ENCODE measurements at places on chromosomes 2 and 18. TPM values are rescaled to one million over a fixed set of nuclear protein-coding genes. Genes with fewer than 3 reads are reported as not detected.

DNA sequence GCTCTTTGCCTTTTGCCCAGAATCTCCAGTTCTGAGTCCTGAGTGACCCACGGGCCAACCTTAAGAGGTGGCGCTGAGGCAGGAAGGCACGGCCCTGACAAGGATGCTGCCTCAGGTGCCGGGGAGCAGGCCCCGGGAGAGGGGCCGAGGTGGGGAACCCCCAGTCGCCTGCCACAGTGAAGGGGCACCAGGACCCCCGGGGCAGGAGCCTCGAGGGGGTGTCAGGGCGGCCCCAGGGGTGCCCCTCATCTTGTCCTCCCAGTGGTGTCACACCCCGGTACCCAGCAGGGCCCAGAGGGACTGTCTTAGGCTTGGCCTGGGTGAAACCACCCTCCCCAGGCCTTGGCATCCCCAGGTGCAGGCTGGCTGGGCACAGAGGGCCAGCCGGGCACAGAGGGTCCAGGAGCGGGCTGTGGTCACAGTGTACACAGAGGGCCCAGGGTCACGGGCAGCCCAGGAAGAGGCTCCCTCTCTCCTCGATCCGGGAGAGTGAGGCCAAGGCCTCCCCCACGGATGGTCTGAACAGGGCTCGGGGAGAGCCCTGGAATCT, 1.0 kb downstream of the PDCD1 start:
- no peaks in the 10 kb centered on the region for H3K27me3 ChIP-seq
- no peak for DNase-seq
- peak overlapping the region; percentile 31 for H3K27ac ChIP-seq
- peak overlapping the region; percentile 60 for H3K4me3 ChIP-seq
- H3K4me1 ChIP-seq, result peaks cover 52% of the 10 kb centered on the region

DNA sequence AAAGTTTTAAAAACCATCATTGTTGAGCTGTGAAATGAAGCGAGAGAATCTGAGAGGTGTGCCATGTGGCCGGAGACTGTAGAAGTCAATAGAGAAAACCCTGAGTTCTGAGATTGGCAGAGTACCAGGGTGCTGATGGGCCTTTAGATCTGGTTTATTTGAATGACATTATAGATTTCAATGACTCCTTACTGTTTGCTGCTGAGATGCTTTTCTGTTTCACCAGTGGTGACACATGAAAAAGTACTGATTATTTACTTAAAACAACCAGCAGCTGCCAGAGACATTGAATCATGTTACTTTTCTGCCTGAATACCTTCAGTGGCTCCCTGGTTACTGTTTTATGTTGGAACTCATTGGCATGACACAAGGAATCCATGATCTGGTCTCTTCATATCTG, 602.7 kb upstream of the ZNF804A start:
- H3K4me1 ChIP-seq, result no peaks in the 10 kb centered on the region
- DNase-seq, result no peak
- H3K27me3 ChIP-seq, result no peaks in the 10 kb centered on the region
- H3K27ac ChIP-seq, result no peak overlapping the region

GRCh38 chr2:210795506-210795905, 239.1 kb downstream of the CPS1 start:
- no peaks in the 10 kb centered on the region for H3K27me3 ChIP-seq
- DNase-seq, result no peak
- no peaks in the 10 kb centered on the region for H3K36me3 ChIP-seq
- no peak overlapping the region for H3K4me3 ChIP-seq

Gene DSG1
- total RNA-seq, result not detected

Gene ACVR1C
- 0.66 TPM for total RNA-seq

DNA sequence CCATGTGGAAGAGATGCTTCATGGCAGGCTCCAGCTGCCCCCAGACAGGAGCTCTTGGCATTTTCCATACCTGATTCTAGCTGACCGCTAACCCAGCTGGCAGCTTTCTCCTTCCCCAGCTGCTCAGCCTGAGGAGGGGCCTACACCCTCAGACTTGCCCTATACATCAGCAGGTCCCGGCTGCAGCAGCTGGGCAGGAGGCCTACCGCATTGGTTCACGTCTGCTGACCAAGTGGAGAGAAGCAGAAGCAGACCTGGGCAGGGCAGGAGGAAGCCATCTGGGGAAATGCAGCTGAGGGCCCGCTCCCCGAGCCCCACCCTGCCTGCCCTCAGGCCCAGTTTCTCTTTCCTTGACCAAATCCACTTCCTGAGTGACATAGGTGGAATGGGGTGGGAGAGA, 50.7 kb downstream of the LBH start:
- H3K27me3 ChIP-seq, result no peaks in the 10 kb centered on the region
- no peak overlapping the region for H3K27ac ChIP-seq
- H3K4me1 ChIP-seq, result peaks cover 1% of the 10 kb centered on the region
- no peak for DNase-seq
- no peaks in the 10 kb centered on the region for H3K36me3 ChIP-seq

DNA sequence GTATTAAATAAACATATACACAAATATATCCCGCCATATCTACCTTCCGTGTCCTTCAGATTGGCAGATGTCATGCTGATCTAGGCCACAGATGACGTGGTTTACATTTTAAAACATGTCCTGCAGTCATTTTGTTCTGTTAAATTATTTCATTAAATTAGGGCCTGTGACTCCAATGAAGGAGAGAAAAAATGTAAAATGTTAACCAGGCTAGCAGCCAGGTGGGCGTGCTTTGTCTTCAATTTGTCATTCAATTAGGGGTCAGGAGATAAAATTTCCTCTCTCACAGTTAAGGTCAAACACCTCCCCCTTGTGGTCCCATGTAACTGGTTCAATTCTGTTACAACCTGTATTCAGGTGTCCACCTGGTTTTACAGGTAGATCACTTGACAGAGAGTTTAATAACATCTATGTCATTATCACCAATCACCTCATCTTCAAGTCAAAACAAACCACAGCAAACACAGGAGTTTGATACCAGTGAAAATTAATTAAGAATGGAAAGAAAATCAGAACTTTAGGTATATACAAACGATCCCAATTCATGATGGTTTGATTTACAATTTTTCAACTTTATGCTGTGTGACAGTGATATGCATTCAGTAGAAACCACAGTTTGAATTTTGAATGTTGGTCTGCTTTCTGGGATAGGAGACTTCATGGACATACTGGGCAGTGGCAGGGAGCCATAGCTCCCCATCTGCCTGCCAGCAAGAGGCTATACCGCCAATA, 339.4 kb downstream of the CMPK2 start:
- no peak for DNase-seq
- H3K36me3 ChIP-seq, result no peaks in the 10 kb centered on the region
- no peaks in the 10 kb centered on the region for H3K4me1 ChIP-seq
- no peak overlapping the region for H3K27ac ChIP-seq
- H3K4me3 ChIP-seq, result no peak overlapping the region

Gene NYAP2
- not detected for total RNA-seq

DNA sequence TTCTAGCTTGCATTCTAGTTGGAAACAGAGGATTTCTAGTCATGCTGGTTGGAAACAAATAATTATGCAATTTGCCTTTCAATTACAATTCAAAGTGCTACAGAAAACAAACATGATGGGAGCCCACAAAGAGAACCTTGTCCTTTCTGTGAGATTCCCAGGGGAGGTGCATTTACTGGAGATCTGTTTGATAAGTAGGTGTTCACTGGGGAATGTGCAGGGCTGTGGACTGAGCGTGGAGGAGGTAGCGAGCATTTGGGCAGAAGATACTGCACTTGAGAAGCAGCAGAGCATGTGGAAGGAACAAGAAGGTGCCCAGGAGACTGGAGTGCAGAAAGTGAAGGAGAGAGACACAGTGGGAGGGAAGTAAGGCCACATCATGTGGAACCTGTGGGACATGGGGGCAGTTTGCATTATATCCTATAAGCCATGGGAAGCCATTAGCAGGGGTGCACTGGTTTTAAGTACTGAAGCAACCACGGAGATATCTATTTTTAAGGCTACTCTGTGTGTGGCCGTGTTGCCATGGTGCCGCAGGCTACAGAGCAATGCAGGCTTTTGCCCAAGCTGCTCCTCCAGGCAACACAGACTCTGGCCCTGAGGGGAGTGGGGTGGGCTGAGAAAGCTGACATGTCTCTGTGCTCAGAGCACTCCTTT, 154.0 kb downstream of the ANTXR1 start:
- no peaks in the 10 kb centered on the region for H3K36me3 ChIP-seq
- no peaks in the 10 kb centered on the region for H3K4me1 ChIP-seq
- no peak overlapping the region for H3K4me3 ChIP-seq
- no peak overlapping the region for H3K27ac ChIP-seq
- no peak for DNase-seq

Gene SKOR2
- not detected for total RNA-seq

DNA sequence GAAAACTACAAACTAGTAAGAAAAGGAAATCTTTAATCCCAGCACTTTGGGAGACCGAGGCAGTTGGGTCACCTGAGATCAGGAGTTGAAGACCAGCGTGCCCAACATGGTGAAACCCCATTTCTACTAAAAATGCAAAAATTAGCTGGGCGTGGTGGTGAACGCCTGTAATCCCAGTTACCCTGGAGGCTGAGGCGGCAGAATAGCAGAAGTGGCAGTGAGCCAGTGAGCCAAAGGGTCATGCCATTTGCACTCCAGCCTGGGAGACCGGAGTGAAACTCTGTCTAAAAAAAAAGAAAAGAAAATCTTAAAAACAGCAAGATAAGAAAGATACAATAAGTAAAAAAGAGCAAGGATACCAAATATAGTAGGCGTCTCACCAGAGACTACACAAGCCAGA, 502.9 kb upstream of the ID2 start:
- no peak overlapping the region for H3K27ac ChIP-seq
- H3K27me3 ChIP-seq, result no peaks in the 10 kb centered on the region
- no peaks in the 10 kb centered on the region for H3K4me1 ChIP-seq
- no peak overlapping the region for H3K4me3 ChIP-seq
- DNase-seq, result no peak

DNA sequence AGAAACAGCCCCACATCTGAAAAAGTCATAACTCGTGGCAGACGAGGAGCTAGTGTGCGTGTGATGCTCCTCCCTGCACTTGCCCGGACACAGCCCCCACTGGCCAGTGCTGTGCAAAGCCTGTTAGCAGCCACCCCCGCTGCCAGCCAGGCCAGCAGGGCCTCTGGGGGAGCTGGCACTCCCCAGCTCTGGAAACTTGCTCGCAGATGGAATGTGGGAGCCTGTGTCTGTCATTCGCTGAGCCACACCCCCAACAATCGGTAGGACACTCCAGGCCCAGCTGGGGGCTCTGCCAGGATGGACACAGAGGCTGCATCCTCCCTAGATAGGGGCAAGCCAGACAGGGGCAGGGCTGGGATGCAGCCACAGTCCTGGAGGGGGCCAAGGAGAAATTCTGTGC, 62.4 kb upstream of the ATG16L1 start:
- no peak for DNase-seq
- no peaks in the 10 kb centered on the region for H3K27me3 ChIP-seq
- peaks cover 69% of the 10 kb centered on the region for H3K36me3 ChIP-seq
- H3K4me1 ChIP-seq, result no peaks in the 10 kb centered on the region
- H3K27ac ChIP-seq, result no peak overlapping the region

Gene MAL
- total RNA-seq, result 25.2 TPM

- no peak overlapping the region for H3K4me3 ChIP-seq
- no peaks in the 10 kb centered on the region for H3K27me3 ChIP-seq
- no peaks in the 10 kb centered on the region for H3K36me3 ChIP-seq
- DNase-seq, result no peak
- no peak overlapping the region for H3K27ac ChIP-seq
Observed at GRCh38 chr2:226220511-226220910, 579.1 kb downstream of the IRS1 start.

- peak; percentile 72 for DNase-seq
- H3K4me1 ChIP-seq, result peaks cover 78% of the 10 kb centered on the region
- H3K36me3 ChIP-seq, result no peaks in the 10 kb centered on the region
- H3K4me3 ChIP-seq, result peak overlapping the region; percentile 49
- no peaks in the 10 kb centered on the region for H3K27me3 ChIP-seq
Observed at GRCh38 chr2:197255543-197255942, 55.0 kb downstream of the ANKRD44 start.

GRCh38 chr18:64044616-64045015, 74.7 kb downstream of the SERPINB8 start:
- H3K4me3 ChIP-seq, result no peak overlapping the region
- H3K36me3 ChIP-seq, result no peaks in the 10 kb centered on the region
- H3K27ac ChIP-seq, result no peak overlapping the region
- DNase-seq, result no peak
- no peaks in the 10 kb centered on the region for H3K4me1 ChIP-seq

- no peak for DNase-seq
- H3K27ac ChIP-seq, result no peak overlapping the region
- H3K36me3 ChIP-seq, result no peaks in the 10 kb centered on the region
- H3K4me3 ChIP-seq, result no peak overlapping the region
Observed at GRCh38 chr2:160533482-160533881, 39.9 kb upstream of the RBMS1 start.

GRCh38 chr2:204900910-204901309, 355.6 kb downstream of the PARD3B start:
- no peaks in the 10 kb centered on the region for H3K4me1 ChIP-seq
- DNase-seq, result no peak
- H3K27me3 ChIP-seq, result no peaks in the 10 kb centered on the region
- no peak overlapping the region for H3K4me3 ChIP-seq

- DNase-seq, result no peak
- H3K36me3 ChIP-seq, result no peaks in the 10 kb centered on the region
- no peak overlapping the region for H3K27ac ChIP-seq
Observed at GRCh38 chr2:176468457-176469113, 199.3 kb downstream of the MTX2 start.

DNA sequence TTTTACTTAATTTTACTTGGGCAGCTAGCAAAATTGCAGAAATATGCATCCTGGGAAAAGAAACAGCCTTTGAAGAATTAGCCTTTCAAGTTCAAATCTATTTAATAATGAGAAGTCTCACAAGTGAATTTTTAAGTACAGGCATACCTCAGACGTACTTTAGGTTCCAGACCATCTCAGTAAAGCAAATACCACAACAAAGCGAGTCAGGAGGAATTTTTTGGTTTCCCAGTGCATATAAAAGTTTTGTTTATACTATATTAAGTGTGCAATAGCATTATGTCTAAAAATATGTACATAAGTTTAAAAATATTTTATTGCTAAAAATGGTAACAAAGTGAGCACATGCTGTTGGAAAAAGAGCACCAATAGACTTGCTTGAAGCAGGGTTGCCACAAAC, 50.8 kb upstream of the TWSG1 start:
- no peaks in the 10 kb centered on the region for H3K4me1 ChIP-seq
- DNase-seq, result no peak
- H3K36me3 ChIP-seq, result peaks cover 9% of the 10 kb centered on the region
- H3K4me3 ChIP-seq, result no peak overlapping the region
- H3K27ac ChIP-seq, result no peak overlapping the region

Gene DTNB
- total RNA-seq, result 16.8 TPM

- no peaks in the 10 kb centered on the region for H3K36me3 ChIP-seq
- H3K27ac ChIP-seq, result no peak overlapping the region
- H3K4me3 ChIP-seq, result no peak overlapping the region
- H3K27me3 ChIP-seq, result no peaks in the 10 kb centered on the region
- no peak for DNase-seq
Observed at GRCh38 chr2:175852879-175853615, 149.0 kb downstream of the LNPK start.

GRCh38 chr2:29222381-29223179, 107.4 kb downstream of the CLIP4 start:
- DNase-seq, result no peak
- H3K27ac ChIP-seq, result no peak overlapping the region
- H3K27me3 ChIP-seq, result no peaks in the 10 kb centered on the region

Gene TYMS
- total RNA-seq, result 307 TPM

GRCh38 chr2:170819680-170820664, 3.3 kb downstream of the GAD1 start:
- H3K36me3 ChIP-seq, result no peaks in the 10 kb centered on the region
- H3K4me1 ChIP-seq, result peaks cover 75% of the 10 kb centered on the region
- no peak for DNase-seq

Gene GRB14
- not detected for total RNA-seq

Measured in CD8-positive, alpha-beta memory T cell (primary cell).